ENCODE measurements at places on chromosomes 1 and 21.

- no peak for DNase-seq
These were observed 205.1 kb downstream of the PLPP3 start for GRCh38 chr1:56374026-56374974.

DNA sequence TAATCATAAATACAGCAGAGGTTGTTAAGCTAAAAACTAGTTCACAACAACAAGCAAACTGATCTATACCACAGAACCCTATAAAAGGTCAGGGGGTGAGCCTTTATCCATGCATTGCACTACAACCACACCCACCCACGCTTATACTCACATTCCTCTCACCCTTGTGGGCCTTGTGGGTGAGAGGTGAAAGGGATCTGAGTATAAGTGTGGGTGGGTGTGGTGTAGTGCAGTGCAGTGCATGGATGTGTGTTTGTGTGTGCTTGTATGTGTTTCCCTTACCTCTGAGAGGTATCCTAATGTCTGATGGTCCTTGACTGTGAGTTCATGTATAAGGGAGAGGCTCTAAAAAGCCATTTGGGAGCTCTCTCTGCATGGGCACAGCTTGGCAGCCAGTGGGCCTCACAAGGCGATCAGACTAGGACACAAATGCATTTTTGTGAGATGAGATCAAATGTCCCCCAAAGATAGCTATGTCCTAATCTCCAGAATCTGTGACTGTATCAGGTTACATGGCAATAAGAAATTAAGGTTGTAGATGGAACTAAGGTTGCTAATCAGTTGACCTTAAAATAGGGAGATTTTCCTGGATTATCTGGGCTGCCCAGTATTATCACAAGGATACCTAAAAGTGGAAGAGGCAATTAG, 95.5 kb upstream of the DPT start:
- no peak for DNase-seq

- DNase-seq = no peak
These were observed 54.9 kb downstream of the PATJ start for GRCh38 chr1:61797045-61797755.

- DNase-seq = no peak
These were observed 25.6 kb downstream of the SAMSN1 start for GRCh38 chr21:14520535-14520934.

- no peak for DNase-seq
These were observed 17.2 kb downstream of the RBM15 start for GRCh38 chr1:110356379-110356778.

DNA sequence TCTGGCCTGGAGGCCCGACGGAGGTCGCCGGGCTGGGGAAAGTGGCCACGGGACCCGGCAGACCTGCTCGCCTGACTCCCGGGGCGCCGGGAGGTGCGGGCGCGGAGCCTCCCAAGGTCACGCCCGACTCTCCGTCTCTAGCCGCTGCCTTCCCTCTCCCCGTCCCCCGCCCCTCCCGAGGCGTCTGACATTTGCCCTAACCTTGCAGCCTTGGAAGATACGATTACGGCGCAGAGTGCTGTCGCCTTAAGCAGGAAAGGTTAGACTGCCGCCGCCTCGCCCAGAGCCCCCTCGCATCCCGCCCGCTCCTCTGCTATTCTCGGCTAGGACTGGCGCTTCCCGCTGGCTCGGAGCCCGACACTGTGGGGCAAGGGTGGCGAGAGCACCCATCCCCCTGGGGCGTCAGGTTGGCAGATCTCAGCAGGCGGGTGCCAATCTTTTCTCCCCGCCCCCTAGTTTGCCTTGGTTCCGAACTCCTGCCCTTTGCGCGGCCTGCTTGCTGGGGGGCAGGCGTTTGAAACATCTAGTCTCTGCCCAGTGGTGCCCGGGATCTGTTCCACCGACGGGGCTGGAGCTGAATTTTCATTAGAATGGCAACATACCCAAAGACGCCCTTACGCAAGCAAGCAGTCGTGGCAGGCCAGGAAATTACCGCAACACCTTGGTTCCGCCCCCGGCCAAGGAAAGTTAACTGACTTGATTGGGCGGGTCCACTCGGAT, 835 bp downstream of the PGM1 start:
- DNase-seq = peak; percentile 85

GRCh38 chr1:247491328-247491727, 33.4 kb upstream of the OR2B11 start:
- no peak for DNase-seq

DNA sequence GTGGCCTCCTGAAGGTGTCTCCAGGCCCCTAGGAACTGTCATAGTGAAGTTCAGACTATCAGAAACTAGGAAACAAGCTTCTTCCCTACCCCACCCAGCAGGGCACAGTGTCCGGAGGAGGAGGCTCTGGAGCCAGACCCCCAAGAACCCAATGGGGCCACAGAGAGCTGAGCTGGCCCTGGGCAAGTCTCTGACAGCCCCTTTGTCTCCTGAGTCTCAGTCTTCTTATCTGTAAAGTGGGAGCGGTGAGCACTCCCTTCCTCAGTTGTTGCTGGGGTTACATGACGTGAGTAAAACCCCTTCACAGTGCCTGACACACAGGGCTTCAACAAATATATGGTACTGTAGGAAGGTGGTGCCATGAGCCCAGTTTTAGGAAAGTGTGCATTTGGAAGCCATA, 675.8 kb downstream of the MATN1 start:
- DNase-seq = no peak

DNA sequence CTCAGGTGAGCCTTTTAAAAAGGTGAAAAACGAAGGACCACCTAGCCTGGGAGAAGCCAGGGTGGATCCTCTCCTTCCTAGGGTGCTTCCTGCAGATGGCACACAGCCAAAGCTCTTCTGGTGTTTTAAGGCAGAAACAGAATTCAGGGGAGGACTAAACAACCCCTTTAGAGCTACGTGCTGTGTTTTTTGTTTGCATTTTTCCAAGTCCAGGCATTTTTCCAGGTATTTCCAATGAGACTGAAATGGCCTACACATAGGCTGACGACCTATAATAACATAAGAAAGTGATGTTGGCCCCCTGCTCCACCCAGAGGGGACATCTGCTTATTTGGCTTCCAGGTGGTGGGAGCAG, 83.8 kb downstream of the CAPZB start:
- no peak for DNase-seq

GRCh38 chr1:219938706-219939105, 10.3 kb upstream of the SLC30A10 start:
- DNase-seq = peak; percentile 15

GRCh38 chr1:209534496-209535250, 48.8 kb upstream of the CAMK1G start:
- DNase-seq = no peak

- no peak for DNase-seq
These were observed 13.4 kb downstream of the INSL5 start for GRCh38 chr1:66787641-66788040.

Measured in H4 (cell line).